ENCODE measurements at places on chromosomes 1 and 21.

GRCh38 chr1:1166642-1167397, 6.9 kb upstream of the TTLL10 start:
- DNase-seq, result no peak

GRCh38 chr1:6221210-6221784, 14.5 kb downstream of the ICMT start:
- no peak for DNase-seq

DNA sequence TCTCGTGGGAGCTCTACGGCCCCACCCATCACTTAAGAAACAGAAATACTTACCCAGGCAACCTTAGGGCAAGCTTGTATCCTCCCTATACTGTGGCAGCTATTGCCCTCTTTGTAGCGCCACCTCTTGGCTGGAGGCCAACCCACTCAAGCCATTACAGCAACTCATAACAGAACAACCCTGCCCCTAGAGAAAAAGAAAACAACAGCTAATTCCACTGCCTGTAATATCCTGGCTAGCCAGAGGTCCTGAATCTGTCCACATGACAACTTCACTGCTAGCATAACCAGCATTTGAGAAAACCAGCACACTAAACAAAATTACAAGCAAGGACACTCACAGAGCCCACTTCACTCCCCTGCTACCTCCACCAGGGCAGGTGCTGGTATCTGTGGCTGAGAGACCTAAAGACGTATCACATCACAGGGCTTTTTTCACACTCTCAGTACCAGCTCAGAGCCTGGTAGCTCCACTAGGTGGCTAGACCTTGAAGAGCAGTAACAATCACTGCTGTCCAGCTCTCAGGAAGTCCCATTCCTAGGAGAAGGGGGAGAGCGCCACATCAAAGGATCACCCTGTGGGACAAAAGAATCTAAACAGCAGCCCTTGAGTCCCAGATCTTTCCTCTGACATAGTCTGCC, 14.5 kb upstream of the MX1 start:
- peak; percentile 87 for DNase-seq

DNA sequence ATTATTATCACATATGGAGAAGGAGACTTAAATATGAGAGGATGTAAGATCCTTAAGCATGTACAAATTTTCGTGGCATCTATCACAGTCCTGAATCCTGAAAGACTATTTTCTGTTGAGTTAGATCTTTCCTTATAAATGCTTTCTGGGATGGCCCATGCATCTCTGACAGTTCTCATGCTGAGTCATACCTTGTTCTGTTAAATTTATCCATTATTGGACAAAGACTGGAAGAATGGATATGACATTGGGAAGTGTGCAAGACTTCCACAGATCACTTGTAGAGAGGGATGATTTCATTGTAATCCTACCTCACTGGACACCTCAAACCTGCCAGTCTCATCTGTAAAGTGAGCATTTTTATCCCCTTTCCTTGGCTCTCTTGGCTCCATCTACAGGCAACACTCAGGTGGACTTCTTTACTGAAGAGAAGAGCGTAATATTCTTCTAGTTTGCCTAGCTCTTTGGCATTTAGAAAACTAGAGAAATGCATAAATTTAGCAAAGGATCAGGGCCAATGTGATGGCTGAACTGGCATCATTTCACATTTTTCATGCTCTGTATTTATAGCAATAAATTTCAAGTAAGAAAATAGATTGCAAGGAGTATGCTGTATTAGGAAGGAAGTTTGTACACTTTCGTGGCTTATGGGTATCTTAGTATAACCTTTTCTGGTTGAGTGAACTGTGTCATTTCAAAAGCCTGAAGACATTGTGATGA, 128.2 kb downstream of the NFIA start:
- peak; percentile 49 for DNase-seq

DNA sequence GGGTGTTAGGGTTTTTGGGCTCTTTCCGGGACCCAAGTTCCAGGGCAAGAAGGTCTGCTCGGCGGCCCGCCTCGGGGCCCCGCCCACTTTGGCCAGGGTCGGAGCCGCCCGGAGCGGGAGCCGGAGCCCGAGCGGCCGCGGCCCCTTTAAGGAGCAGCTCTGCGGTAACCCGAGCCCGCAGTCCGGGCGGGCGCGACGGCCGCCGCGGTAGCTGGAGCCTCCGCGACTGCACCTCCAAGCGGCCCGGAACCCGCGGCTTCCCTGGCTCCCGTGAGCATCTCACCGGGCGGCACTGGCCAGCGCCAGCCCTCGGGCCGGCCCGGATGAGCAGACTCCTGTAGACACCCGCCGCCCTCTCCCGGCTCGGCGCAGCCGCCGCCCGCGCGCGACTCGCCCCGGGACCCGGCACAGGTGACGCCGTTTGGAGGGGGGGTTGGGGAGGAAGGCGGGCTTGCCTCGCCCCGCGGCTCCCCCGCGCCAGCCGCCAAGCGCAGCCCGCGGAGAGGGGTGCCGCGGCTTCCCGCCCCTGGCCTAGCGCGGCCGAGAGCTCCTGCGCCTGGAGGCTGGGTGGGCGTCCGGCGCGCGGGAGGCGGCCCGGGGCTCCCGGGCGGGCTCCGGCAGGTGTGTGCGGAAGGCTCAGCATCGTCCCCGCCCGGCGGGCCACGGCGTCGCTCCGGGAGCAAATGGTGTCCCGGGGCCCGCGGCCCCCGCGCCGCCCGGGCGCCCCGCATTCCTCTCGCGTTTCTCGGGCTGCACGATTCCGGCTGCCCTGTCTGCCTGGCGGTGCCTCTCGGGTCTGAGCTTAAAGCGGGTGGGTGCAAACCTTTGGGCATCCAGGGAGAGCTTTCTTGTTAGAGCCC, at the start of gene TLCD4:
Gene TLCD4 (plus strand): TSS at position 149 of the 860 bp plus-strand sequence. CDS start 26,547 bp downstream, outside the sequence.
- no peak for DNase-seq

GRCh38 chr1:40425198-40425597, 25.1 kb upstream of the ZFP69B start:
- no peak for DNase-seq

DNA sequence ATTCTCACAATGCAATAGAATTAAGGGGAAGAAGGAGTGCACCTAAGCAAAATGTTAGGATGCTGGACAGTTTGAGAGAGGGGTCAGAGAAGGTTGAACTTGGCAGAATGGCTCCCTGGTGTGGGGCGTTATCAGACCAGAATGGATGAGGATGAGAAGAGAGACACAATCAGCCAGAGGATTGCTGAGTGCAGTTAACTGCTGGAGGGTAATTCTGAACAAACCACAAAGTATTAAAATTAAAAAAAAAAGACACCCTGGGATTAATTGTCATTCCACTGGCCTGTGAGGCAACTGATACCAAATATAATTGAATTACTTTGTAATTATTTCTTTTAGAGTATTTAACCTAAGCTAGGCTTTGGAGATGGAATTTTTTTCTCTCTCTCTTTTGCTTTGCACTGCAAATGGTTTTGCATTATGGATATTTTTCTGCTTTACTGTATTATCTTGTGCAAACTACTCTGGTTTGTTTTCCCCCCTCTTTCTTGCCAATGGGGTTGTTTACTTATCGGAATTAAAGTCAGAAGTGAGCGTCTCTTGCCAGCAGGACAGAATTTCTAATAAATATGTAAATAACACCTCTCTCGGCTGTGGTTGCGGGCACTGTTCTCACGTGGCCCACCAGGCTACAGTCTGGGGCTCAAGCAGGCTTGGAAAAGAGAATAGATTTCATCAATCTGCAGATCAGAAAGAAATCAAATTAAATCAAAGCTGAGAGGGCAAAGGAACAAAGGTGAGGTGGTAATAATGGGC, 572.9 kb upstream of the CAMK1G start:
- DNase-seq, result no peak

GRCh38 chr1:229986737-229987337, 80.2 kb upstream of the GALNT2 start:
- no peak for DNase-seq

- no peak for DNase-seq
Observed at GRCh38 chr1:180574031-180574713, 15.4 kb downstream of the OVAAL start.

GRCh38 chr1:163472651-163473248, 151.0 kb downstream of the NUF2 start:
- no peak for DNase-seq

GRCh38 chr1:234774971-234775370, 165.0 kb upstream of the IRF2BP2 start:
- no peak for DNase-seq

DNA sequence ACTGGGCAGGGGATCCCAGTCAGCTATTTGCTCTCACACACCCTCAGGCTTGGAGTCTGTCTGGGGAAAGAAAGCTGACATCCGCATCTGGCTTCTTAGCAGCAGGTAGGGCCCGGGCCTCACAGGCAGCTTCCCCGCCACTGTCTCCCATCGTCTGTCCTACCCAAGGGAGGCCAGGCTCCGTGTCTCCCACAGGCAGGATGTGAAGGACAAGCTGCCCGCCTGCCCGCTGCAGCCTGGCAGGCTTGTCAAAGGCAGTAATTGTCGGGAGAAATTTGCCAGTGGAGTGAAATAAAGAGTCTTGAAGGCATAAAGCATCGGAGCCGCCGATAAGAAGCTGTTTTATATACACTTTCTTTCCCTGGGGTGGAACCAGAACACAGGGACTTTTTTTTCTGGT, 44.0 kb upstream of the DISP3 start:
- no peak for DNase-seq

GRCh38 chr1:207463571-207463970, 9.4 kb downstream of the CR2 start:
- no peak for DNase-seq

DNA sequence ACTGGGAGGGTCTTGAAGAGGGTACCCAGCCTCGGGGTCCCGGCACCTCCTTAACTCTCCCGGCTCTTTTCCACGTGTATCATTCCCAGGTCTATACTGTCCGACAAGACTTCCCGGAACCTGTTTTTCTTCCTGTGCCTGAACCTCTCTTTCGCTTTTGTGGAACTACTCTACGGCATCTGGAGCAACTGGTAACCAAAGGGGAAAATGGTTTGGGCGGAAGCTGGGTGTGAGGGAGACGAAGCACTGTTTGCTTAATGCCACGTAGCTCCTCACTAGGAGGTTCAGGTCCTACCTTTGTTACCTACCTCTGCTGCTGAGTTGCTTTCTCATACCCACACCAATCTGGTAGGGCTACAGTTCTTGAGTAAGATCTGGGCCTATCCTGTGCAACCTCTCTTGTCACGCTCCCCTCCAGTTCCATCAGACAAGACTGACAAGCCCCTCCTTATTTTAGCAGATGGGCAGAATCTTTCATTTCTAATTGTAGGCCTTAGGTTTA, 642 bp downstream of the SLC30A7 start:
- DNase-seq, result peak; percentile 80

DNA sequence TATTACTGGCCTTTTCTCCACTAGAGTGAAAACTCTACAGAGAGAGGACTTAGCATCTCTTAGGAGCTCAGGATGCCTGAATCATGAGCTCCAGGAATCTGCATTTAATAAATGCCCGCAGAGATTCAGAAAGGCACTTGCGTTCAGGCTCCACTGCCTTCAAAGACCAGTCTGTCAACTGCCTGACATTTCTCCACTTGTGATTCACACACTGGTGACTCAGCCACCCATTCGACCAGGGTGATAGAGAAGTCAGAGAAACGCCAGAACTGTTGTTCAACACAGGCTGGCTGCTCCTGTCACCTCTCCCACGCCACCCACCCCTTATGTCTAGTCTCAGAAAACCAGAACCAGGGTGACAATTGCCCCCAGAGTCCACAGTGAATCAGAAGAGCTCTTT, 26.9 kb upstream of the LBR start:
- no peak for DNase-seq

GRCh38 chr1:16886860-16887605, 8.7 kb upstream of the RNU1-2 start:
- no peak for DNase-seq

DNA sequence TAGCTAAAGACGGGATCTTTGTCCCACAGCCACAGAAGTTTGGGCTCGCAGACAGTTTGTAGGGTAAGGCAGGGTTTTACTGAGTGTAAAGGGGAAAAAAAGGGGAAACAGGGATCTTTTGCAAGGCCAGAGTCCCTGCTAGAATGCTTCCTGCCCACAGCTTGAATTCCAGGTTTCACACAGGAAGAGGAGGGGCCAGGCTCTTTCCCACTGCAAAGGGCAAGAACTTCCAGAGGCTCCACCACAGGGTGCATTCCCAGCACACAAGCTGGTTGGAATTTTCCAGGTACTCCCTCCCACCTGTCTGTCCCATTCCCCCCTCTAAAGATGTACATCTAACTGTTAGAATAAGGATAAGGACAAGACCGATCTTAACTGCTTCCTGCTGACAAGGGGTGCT, 1126.9 kb downstream of the KCNT2 start:
- no peak for DNase-seq

DNA sequence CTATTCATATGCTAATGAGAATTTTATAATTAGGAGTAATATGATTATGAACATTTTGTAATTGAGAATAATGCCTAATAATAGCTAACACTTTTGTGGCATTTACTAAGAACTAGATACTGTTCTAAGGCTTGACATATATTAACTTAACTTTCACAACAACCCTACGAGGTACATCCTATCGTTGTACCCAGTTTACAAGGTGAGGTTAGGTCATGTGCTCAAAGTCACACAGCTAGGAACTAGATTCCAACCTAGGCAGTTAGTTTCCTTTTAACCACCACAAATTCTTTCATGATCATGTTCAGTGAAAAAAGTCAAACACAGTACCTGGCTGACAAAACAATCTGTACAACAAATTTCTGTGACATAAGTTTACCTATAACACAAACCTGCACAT, 13.0 kb upstream of the ERRFI1 start:
- DNase-seq, result no peak

DNA sequence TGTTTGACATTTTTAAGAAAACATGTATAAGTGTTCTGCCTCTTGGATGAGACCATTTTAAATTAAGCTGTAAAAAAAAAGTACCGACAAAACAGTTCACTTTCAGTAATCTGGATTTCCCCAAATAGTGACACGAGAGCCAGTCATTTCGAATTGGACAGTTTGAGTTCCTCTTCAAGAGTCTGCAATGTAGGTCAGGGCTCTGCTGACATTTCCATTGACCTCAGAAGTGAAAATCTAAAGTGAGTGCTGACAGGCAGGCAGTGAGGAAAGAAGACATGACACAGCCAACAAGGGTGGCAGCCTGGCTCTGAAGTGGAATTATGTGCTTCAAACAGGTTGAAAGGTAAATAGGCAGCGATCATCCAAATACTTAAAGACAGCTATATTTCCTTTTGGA, at the start of gene IL23R:
Gene IL23R (plus strand): TSS at position 259 of the 400 bp plus-strand sequence. CDS start 1,667 bp downstream, outside the sequence.
- no peak for DNase-seq

DNA sequence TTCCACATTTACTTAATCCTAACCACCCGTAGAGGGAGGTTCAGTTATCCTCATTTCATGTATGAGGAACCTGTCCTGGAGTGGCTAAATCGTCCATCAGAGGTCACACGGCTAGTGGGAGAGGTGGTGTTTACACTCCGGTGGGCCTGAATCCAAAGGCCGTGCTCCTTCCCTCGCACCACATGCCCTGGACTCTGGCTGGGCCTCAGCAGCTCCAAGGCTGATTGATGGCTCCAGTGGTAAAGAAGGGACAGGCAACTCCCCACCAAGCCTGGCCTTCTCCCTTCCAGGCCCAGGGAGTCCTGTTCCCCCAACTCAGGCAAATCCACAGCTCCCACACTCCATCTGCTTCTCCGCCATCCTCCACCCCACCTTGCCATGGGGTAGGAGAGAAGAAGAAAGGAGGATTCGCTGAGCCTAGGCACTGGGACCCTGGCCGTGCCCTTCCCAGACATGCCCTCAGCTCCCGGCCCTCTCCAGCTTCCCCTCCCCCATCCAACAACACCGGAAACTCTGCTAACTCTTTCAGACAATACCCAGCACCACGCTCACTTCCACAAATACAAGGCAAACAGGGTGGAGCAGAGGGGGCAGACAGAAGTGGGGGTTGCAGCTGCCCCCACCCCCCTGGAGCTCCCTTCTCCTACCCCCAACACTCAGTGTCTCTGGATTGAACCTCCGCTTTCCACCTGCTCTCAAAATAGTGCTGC, 10.9 kb downstream of the ARHGEF2 start:
- no peak for DNase-seq

All from Karpas-422 (cell line).